ENCODE measurements at places on chromosomes 16 and 17.
A peak's percentile ranks its signal among the peaks of the same experiment; 100 is the strongest.

DNA sequence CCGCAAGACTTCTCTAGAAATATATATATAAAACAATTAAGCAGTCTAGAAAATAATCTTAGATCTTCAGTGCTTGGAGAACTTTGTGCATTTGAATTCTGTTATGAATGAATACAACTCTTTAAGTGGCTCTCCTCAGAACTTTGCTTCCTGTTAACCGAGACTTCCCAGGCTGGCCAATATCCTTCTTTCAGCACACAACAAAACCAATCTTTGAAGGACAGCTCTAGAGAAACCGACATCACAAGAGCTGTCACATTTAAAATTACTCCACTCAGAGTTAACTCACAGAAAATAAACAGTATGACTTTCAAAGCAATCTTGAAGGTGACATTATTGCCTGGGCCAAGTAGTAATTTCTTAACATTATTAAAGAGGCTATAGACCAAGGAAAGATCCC is 49.7 kb upstream of the ITGA2B start:
- DNase-seq = no peak

DNA sequence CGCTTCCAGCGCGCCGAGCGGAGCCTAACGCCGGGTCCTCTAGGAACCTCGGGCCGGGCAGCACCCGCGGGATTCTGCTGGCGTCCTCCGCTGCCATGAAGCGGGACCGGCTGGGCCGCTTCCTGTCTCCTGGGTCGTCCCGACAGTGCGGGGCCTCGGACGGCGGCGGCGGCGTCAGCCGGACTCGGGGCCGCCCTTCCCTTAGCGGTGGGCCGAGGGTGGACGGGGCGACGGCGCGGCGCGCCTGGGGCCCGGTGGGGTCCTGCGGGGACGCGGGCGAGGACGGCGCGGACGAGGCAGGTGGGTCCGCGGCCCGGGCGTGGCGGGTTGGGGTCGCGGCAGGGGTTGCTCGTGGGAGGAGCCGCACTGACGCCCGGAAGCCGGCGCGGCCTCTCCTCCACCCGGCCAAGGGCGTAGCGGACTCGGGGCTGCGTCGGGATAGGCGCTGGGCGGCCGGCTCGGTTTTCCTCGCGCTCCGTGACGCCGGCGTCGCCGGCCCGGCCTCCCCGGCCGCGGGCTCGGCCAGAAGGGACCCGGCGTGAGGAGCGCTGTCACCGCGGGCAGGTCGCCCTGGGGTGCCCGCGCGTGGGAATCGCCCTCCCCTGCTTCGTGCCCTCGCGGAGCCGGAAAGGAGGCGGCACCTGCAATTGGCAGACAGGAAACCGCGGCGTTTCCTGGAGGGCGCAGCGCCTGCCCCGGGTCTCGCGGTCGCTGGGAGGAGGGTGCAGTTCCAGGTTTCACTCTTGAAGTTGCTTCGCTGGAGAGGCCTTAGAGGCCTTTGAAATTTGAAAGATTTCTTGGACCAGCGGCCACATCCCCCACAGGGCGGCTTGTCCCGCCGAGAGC is 432 bp downstream of the ZNF276 start:
- DNase-seq = peak; percentile 63

DNA sequence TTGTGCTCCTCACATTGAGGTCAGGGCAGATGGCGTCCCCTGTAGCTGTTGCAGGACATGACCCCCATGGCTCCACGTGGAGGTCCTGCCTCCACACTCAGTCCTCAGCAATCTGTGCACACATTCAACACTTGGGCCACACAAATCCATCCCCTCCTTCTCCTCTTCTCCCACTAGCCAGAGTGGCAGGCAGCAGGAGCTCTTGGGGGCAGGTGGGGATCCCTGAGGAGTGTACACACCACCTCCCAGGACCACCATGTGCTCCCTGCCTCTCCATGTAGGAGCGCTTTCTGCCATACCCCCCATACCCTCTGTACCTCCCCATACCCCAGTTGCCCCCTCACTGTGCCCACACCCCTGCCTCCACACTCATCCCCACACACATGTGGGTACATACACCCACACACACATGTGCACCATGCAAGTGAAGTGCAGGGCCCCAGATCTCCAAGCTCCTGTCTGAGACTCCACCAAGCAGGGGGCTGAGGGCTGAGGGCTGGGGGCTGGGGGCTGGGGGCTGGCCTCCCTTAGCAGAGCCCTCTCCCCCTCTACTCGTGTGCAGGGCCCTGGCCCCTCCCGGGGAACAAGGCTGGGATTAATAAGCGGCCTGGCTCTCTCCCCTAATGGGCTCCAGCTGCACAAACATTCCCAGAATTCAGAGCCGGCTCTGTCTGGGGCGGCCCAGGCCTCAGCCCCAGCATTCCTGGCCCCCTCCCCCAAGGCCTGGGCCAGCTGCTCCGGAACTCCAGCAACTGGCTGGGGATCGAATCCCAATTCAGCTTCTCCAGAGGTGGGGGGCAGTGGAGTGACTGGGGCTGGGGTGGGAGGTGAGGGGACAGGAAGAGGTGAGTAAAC is 48.2 kb upstream of the MEIOC start:
- DNase-seq = peak; percentile 53

GRCh38 chr16:88977018-88977811 is at the start of gene CBFA2T3:
CBFA2T3 (minus strand) TSS chr16:88977207; CDS start chr16:88976807, 400 bp downstream.
- DNase-seq = peak; percentile 61

GRCh38 chr17:17075125-17075781 is 33.0 kb downstream of the MPRIP start:
- peak; percentile 47 for DNase-seq

DNA sequence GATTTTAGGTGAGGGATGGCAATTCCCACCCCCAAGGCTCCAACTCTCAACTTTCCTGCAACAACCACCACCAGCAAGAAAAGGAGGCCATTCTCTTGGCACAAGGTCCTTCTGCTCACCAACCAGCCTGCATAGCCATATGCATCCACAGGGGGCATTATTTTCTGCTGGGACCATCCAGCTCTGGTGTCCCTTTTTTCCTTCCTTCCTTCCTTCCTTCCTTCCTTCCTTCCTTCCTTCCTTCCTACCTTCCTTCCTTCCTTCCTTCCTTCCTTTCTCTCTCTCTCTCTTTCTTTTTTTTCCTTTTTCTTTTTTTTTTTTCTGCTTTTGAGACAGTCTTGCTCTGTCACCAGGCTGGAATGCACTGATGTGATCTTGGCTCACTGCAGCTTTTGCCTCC is 21.1 kb upstream of the COX10 start:
- DNase-seq = no peak

DNA sequence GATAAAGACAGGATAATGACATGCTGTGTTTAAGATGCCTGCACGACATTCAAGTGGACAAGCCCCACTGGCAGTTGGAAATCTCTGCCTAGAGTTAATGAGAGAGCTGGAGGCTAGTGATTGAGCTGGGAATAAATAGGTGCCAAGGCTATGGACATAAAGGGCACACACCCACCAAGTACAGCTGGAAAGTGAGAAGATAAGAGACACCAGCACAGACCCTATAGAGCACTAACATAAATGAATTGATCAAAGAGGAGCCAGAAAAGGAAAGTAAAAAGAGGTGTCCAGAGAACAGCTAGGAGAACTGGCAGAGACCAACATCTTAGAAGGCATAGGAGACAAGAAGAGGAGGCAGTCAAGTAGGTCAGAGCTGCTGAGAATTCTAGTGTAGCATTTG is 101.2 kb downstream of the YPEL2 start:
- DNase-seq = no peak

- DNase-seq = no peak
These were observed 83.6 kb upstream of the NLRP1 start for GRCh38 chr17:5667871-5668270.

- no peak for DNase-seq
These were observed 8.3 kb upstream of the NLK start for GRCh38 chr17:28033972-28034714.

DNA sequence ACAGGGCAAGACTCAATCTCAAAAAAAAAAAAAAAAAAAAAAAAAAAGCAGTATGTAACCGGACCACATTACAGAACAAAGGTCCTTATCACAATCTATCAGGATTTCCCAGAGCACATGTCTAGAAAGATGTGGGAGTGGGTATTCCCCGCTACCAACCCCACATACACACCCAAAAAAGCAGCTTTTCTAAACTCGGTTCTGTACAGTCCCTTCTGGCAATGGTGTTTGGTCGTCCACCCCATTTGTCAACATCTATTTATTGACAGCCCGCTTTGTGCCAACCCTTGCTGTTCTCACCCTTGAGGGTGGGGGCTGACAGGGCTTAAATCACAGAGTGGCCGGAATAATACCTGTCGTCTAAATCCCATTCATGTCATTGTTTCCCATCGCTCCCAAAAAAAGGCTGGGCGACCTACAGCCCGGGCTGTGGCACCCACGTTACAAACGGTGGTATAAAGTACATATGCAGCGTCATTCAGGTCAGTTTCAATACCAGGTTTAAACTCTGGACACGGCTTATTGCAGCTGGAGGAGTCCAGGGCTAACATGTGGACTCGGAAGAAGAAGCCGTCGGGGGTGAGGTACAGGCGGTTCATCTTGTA is 3.6 kb downstream of the C17orf58 start:
- DNase-seq = no peak

DNA sequence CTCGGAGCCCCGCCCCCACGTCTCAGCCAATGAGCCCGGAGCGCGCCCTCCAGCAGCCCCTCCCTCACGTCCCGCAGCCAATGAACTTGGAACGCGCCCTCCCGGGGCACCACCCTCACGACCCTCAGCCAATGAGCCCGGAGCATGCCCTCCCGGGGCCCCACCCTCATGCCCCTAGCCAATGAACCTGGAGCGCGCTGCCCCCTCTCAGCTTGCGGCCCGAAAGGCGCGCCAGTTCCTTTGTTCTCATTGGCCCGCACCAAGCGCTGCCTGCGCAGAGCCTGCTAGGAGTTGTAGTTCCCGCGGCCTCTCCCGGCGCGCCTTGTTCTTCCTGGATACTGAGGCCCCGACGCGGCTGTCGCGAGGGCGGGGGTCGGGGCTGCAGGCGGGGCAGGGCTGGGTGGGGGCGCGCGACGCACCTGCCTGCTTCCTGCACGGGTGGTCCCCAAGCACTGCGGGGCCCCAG is at the start of gene LRRC45:
LRRC45 (plus strand) TSS at position 325 of the 466 bp plus-strand sequence. CDS start 339 bp downstream, outside the sequence.
- DNase-seq = peak; percentile 100

DNA sequence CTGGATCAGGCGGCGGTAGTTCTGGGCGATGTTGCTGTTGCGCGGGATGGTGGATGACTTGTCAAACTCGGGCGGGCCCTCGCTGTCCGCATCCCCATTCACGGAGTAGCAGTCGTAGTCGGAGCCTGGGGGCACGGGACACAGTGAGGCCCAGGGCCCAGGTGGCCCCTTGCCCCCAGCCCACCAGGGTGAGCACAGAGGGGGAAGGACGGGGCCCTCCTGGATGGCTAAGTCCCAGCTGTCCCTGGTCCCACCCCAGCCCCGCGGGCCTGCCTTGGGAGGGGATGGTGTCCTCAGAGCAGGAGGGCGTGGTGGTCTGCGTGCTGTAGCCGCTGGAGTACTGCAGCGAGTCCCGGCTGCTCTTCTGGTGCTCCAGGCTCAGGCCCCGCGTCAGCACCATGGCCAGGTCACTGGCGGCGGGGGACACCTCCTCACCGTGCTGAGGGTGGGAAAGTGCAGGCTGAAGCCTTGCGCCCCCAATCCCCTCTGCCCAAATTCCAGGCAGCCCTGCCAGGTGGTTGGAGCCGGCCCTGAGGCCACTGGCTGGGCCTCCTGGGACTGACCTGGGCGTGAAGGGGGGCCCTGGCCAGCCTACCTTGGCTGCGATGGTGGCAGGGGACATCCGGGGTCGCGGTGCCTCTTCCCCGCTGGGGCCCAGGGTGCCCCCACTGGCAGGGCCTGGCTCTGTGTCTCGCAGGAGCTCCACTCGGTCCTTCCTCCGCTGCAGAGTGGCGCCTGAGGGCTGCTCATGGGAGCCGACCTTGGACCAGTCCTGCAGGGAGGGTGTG is 18.2 kb downstream of the IL34 start:
- DNase-seq = no peak

- no peak for DNase-seq
These were observed 106.3 kb upstream of the CRHR1 start for GRCh38 chr17:45677770-45678169.

GRCh38 chr17:39235555-39236449 is 10.1 kb upstream of the STAC2 start:
- peak; percentile 57 for DNase-seq

DNA sequence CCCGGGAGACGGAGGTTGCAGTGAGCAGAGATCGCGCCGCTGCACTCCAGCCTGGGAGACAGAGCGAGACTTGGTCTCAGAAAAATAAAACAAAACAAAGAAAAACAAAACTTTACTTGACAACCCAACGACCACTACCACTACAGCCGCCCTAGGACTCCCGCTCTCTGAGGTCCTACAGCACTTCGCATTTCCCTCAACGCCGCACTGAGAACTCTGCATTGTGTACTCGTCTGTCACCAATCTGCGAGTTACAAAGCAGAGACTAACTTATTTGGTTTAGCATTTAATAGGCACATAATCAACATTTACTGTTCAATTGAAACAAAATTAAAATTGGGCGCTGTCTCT is 479 bp upstream of the ZNF207 start:
- DNase-seq = no peak
